NCI-H524 (cell line): ENCODE measurements at places on chromosomes 6 and 20.

DNA sequence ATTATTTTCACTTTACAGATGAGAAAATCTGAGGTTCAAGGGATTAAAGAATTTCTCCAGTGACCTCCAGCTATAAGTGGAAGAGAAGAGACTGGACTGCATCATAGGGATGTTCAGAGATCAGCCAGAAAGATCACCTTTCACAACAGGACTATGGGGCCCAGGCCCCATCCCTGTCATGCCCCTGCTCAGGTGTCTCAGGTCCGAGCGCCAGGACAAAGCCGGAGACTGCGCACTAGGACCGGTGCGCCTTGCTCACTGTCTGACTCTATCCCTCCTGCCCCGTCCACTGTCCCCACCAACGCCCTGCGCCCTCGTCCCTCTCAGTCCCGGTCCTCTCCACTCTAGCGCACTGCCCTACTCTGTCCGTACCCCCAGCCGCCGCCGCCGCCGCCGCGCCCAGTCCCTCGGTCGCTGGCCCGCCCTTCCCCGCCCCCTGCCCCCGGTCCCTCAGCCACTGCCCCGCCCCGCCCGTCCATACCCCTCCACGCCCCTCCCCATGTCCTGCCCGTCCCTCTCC is 521 bp upstream of the RAD21L1 start:
- DNase-seq, result peak; percentile 44

GRCh38 chr20:43916881-43917371 is 2.3 kb downstream of the TOX2 start:
- DNase-seq, result no peak

DNA sequence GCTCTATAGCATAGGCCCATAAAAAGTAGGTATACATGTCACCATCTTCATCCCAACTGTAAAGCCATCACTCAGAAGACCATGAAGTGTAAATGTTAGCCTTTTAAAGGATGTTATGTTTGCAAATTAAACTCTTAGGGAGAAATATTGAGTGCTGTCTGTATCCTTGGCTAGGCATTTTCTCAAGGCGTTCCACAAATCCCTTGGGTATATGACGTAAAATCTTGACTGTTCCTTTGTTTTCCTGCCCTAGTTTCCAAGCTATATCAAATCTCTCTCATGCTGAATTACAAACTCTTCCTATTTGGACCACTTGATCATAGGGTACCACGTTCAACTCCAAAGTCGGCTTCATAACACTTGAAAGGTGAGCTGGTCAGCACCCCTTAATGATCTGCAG is 486.2 kb downstream of the HDGFL1 start:
- DNase-seq, result no peak

DNA sequence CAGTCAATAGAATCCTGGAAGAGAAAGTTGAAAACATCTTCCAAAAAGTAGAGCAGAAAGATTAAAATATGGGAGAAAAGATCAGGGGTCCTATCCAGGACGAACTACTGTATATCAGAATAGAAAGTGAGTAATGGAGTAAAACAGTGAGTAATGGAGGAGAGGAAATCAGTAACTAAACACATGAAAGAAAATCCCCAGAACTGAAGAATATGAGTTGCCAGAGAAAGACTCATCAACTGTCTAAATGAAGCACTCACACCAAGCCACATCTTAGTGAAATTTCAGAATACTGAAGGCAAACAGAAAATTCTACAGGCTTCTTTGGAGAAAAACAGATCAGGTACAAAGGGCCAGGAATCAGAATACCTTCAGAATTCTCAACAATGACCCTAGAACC is 14.9 kb downstream of the IL17A start:
- no peak for DNase-seq

- no peak for DNase-seq
Observed at GRCh38 chr6:147065786-147066185, 138.4 kb upstream of the STXBP5 start.

- DNase-seq, result no peak
Observed at GRCh38 chr20:62540504-62540903, 64.7 kb upstream of the GATA5 start.

DNA sequence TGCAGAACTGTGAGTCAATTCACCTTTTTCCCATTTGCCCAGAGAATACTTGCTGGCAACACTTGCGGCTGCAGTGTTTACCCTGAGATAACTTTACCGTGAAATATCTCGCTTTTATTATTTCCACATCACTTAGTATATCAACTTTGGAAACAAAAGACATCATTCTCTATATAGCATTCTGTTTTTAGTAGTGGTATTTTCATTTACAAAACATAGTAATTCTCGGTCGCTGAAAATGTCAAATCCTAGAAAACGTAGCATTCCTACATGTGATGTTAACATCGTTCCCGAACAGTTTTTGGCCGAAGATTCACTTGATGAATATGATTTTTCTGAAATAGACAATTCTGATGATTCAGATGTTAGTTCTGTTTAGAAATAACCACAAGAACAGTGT is 52.0 kb downstream of the NHLRC1 start:
- no peak for DNase-seq

GRCh38 chr20:53284696-53285095 is 308.9 kb downstream of the ZNF217 start:
- peak; percentile 7 for DNase-seq

DNA sequence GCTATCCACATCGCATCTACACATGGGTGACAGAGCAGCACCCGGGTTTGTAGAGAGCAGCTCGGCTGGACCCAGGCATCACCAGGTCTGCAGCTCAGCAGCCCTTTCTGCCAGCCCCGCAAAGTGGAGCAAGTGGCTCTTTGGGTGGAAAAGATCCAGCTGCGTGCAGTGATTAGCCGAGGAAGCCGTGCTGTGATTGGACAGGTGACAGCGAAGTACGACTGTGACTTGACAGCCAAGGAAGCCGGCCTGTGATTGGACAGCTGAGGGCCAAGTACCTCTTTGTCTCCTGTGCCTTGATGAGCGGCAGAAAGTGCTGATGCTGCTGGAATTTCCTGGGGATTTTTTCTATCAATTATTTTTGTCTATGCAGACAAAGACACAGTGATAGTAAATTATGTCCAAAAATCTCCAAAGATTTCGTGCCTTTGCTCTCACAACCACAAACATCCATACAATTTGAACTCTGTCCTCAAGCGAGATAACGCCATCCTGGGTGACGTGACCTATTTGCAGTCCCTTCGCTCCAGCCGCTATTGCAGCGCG is 62.3 kb upstream of the GPR31 start:
- DNase-seq, result no peak

GRCh38 chr6:169991913-169992312 is 240.5 kb downstream of the ERMARD start:
- no peak for DNase-seq

DNA sequence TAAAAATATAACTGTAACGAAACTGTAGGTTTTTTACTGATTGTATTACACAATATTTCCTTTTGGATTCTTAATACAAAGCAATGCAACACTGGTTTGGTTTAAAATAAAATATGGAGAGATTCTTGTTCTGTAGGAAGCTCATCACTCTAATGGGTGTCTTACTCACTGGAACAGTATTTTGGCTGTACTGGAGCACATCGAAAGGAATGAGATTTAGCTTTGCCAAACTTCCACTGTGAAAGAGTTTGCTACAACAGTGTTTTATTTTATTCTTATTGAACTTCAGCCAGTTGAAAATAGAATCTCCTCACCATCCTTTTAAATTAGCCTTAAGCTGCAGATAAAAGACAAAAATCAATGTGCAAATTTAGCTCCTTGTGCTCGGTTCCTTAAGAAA is 230.7 kb upstream of the QKI start:
- DNase-seq, result no peak

- no peak for DNase-seq
Observed at GRCh38 chr20:4973330-4974097, 27.8 kb downstream of the SLC23A2 start.

DNA sequence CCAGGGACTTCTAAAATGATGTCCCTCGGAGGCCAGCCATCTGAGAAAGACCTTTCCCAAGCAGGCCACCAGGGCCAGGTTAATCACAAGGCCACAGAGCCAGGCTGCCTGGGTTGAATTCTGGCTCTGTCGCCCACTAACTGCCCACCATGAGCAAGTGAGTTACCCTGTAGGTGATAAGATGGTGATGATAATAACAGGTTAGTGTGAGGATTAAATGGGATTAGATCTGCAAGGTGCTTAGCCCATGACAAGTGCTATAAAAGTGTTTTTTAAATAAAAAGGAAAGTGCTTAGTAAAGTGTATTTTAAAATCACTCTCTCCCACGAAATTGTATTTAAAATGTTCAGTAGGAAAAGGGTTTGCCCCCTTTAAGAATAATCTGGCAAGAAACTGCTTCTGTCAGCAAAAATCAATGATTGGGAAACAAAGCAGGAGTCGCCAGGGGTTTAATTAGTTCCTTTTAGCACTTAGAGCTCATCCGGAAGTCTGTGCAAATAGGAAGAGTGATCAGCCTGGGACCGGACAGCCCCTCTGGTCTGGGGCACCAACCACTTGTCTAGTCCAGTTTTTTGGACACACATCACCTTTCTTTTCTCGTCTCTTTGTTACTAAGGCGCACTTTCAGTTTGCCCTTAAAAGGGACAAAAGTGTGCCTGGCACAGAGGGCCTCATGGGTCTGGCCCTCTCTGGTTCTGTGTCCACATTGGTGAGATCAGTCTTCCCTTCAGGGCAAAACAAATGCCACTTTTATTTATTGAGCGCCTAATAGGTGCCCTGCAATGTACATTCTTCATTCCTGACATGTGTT is 150.4 kb downstream of the GRM4 start:
- DNase-seq, result peak; percentile 59

DNA sequence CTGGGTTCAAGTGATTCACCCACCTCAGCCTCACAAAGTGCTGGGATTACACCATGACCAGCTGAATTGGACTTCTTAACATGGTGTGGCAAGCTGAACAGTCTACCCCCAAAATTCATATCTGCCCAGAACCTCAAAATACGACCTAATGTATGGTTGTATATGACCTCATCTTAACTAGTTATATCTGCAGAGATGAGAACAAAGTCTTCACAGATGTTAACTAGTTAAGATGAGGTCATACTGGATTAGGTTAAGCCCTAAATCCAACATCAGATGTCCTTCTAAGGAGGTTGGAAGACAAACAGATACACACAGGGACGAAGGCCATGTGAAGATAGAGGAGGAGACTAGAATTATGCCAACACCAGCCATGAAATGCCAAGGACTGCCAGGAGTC is 102.5 kb downstream of the JPH2 start:
- DNase-seq, result no peak

DNA sequence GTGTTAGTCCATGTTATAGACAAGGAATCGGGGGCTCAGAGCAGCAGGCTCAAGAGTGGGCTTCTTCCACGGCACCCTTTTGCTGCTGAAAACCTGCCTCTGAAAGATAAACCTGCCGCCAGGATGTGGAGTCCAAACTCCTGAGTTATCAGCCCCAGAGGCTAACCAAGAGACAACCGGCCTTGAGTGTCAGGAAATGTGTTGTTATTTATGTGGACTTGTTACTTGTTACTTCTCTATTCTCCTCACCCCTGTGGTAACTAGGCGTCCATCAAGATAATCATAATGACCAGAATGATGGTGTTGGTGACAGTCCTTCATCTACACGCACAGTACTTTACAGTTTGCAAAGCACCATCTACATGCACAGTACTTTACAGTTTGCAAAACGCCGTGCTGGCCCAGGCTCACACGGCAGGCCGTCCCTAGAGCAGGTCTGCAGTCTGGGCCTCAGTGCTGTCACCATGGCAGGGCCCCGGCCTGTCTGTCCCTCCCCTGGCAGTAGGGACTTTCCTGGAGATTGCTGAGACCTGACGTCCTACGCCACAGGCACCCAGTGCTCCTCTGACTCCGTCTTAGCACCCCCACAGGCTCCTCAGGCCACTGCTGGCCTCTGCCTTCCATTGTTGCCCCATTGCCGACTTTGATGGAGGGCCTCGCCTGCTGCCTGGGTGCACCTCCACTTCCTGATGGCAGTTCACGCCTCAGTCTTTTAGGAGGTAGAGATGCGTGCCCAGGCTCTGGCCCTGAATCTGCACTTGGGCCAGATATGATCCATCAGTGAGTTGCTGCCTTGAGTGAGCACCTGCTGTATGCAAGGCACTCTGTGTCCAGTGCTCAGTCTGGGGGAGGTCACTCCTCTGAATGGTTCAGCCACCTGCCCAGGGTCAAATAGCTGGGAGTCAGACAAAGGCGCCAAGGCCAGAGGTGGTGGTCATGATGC is 9.1 kb upstream of the BPIFB4 start:
- DNase-seq, result no peak

GRCh38 chr6:35036059-35036827 is 104.9 kb downstream of the TCP11 start:
- no peak for DNase-seq

DNA sequence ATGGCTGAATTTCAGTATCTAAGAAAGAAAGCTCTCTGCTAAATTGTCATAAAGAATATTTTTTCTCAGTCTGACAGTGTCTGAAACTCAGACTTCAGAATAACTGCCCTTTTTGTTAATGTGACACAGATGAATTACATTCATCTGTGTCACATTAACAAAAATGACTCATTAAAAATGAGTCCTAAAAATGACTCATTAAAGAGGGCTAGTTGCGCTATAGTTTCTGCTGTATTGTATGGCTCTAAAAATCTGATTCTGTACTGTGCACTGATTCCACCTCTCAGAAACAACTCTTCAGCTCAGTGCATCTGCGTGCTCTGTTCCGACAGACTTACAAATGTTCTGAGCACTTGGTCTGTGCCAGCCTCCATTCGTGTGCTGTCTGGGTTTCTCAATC is 15.0 kb downstream of the RNF114 start:
- no peak for DNase-seq

GRCh38 chr6:133093956-133094355 is 147.2 kb upstream of the EYA4 start:
- DNase-seq, result no peak

- no peak for DNase-seq
Observed at GRCh38 chr6:16789329-16790038, 28.2 kb upstream of the ATXN1 start.

DNA sequence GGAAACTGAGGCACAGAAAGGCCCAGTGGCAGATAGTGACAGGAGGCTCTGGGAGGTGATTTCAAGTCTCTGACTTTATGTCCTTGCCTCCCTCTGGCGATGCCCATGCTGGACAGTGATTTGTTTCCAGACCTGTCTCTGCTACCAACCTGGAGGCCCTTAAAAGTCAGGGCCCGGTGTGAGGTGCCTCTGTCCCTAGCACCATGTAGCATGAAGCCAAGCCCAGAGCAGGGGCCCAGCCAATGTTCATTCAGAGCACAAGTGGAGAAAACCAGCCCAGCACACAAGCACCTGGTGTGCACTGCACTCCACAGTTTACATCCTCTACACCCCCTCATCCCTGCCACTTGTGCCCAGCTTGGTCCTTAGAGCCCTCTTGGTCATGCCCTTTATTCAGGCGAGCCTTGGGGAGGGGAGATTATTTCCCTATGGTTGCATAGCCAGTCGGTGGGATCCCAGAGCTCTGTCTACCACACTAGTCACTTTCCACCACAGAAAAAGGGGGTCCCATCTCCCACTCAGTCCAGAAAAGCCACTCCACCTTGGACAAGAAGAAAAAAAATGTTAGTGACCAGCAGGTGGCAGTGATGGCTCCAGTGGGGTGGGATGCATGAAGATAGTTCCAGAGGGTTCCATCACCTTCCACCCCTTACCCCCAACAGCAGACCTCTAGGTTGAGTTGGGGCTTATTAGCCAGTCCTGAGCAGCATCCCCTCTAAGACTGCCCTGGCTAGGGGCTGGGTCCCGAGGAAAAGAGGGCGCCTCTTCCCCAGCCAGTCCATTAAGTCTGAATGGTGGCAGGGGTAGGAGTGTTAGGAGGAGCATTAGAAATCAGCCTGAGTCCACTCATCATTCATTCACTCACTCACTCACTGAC is 30.9 kb downstream of the KIAA1755 start:
- DNase-seq, result peak; percentile 58

- DNase-seq, result no peak
Observed at GRCh38 chr6:37738216-37738615, 40.5 kb upstream of the MDGA1 start.
